ENCODE measurements at places on chromosomes 16 and 17.

DNA sequence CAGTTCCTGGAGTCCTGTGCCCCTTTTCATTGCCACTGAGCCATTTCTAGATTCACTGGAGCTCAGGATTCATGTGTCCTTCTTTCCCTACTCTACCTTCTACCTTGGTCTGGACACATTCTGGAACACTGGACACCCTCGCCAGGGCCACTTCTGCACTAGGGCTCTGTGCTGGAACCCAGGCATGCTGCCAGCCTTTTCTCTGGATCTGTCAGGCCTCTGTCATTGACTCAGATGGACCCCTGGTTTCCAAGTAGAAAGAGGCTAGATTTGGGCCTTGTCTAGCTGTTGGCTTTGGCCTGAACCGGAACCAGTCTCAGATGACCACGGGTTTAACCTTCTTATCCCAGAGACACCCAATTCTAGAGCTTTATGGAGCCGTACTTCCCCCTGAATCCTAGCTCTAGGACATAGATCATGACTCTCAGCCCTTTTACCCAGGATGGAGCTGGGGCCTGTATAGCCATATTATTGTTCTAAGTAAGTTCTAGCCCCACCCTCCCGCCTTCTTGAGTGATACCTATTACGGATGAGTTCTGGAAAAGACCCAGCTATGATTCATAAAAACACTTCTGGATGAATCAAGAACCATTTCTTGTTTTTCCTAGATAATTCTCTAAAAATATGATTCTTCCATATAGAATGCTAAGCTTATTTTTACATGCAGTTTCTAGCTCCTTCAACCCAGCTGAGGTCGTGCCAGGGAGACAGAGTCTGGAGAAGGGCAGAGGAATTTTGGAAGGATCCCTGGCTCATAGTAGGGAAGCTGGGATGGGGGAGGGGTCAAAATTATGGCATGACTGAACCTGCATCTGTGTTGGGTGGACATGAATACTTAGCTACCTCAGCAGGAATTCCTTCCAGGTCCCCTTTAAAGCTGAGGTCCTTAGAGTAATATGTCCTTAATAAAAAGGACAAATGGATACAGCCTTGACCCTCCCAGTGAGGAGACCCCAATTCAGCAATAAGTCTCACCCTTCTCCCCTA is 1.1 kb upstream of the CHRNB1 start:
- no peak for DNase-seq

DNA sequence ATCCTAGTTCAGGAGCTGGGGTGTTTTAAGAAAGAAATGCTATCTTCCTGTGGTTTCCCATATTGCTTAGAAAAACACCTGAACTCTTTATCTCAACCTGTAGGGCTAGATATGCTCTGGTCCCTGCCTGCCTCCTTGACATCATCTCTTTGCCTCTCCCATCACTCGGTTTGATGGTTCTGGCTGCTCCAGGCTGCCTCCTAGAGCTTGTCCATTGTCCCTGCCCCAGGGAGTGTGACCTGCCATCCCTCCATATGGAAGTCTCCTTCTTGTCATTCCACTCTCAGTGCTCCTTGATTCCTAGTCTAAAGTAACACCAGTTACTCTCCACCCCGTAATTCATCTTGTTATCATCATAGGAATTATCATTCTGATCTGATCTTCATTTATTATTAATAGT is 369.0 kb upstream of the EEF2KMT start:
- no peak for DNase-seq

DNA sequence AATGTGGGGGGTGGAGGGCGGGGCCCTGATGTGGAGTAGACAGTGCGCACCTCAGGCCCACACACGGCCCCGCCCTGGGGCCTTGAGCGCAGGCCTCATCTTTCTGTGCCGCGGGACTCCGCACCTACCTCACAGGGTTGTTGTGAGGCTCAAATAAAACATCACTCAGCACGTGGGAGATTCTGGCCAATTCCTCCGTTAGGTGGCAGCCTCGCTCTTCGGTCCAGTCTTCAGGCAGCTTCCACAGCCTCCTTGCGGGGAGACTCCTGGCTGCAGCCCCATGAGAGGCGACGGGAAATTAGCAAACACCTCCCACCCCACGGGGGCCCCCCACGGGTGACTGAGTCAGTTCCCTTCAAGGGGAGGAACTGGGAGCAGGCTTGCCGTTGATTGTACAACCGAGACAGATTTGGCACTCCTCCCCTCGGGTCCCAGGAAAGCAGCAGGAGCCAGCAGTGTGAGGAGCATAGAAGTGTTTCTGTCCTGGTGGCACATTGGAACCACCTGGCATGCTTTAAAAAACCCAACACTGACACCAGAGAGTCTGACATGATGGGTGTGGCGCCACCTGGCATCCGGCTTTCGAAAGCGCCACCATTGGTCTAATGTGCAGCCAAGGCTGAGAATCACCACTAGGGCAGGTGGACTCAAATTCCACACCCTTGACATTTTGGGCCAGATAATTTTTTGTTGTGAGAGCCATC is 7.6 kb downstream of the MRM1 start:
- peak; percentile 56 for DNase-seq

DNA sequence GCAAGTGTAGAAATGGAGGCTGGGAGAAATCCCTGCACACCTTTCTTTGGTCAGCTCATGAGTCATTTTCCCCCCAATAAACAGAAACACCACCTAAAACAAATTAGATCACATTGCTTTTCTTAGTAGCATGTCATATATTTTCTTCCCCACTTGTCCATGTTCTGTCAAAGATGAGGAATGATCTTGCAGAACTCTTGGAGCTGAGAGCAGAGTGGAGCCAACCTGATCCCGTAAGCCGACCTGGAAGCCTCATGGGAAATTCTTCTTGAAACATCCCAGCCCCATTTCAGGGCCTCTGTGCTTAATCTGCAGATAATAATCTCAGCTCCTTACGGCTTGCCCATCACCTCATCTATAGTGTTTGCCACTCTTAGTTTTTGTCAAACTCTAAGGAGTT is 284.6 kb upstream of the ELAC2 start:
- DNase-seq = no peak

GRCh38 chr17:61770752-61771533 is 92.4 kb downstream of the BRIP1 start:
- no peak for DNase-seq

DNA sequence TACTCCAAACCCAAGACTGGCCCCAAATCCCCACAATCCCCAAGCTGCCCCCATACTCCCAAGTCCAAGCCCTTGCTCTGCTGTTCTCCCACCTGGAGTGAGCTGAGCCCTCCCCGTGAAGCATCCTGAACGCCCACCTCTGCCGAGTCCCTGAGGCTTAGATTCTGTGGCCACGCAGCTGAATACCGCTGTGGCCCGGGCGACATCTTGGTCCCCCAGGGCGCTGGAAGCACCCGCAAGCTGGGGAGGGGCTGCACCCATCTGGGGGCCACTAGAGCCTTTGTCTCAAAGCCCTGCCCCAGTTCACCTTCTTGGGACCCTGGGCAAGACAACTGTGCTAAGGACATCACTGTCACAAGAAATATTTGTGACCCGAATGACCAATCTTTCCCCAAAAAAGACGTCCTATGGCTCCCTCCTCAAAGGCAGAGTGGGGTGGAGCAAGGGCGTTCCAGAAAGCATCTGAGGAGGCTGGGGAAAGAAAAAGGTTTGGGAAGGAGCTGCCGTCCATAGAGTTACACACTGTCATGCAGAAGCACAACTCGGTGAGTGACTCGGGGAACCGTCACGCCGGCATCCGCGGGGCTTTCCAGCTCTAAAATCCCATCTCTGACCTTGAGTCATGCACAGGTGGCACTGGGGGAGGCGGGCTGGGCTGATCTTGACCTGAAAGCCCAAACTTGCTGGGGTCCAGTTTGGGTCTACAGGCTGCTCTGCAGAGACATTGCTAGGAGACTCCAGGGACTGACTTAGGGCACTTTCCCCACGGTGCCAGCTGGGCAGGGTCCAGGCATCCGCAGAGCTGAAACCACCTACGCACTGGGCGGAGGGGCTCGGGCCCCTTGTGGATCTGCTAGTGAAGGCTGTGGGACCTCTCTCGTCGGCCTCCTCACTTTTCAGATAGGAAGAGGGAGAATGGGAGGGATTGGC is 6.6 kb downstream of the PTX4 start:
- DNase-seq = no peak

DNA sequence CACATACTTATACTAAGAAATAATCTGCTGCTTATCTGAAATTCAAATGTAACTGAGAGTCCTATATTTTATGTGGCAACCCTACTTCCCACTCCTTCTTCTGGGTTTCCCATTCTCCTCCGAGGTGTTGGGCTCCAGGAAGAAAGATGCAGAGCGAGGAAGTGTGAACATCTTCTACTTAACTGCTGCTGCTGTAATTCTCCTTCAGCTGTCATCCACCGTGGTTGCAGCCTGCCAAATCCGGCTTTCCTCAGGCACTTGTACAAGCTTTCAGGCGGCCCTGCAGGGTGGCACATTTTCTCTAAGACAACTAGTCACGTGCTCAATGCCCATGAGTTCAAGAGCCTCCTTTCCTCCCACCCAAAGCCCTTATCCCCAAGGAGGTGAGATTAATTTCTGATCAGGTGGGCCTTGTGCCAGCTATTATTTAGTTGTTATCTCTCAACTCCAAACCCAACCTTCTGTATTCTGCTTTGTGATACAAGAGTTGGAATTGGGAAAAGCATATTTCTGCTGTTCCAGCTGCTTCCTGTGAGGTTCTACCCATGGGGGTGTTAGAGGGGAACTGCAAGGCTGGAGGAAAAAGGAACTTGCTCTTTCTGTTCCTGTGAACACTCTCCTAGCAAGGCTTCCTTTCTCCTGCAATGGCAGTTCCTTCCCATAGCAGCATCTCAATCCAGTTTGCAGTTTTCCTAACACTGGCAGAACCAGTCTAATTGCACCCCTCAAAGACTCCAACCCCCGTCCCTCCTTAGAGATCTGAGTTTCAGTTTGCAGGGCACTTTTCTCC is 67.6 kb upstream of the RBBP6 start:
- no peak for DNase-seq

GRCh38 chr17:32903774-32904673 is 23.9 kb upstream of the TMEM98 start:
- no peak for DNase-seq

GRCh38 chr17:74087002-74087585 is 116.4 kb upstream of the RPL38 start:
- DNase-seq = no peak

GRCh38 chr17:45784741-45785479 is 790 bp downstream of the CRHR1 start:
- DNase-seq = peak; percentile 29

- DNase-seq = no peak
Observed at GRCh38 chr17:8649157-8650118, 18.9 kb upstream of the MYH10 start.

- DNase-seq = no peak
Observed at GRCh38 chr17:32746698-32747097, 130.2 kb downstream of the MYO1D start.

DNA sequence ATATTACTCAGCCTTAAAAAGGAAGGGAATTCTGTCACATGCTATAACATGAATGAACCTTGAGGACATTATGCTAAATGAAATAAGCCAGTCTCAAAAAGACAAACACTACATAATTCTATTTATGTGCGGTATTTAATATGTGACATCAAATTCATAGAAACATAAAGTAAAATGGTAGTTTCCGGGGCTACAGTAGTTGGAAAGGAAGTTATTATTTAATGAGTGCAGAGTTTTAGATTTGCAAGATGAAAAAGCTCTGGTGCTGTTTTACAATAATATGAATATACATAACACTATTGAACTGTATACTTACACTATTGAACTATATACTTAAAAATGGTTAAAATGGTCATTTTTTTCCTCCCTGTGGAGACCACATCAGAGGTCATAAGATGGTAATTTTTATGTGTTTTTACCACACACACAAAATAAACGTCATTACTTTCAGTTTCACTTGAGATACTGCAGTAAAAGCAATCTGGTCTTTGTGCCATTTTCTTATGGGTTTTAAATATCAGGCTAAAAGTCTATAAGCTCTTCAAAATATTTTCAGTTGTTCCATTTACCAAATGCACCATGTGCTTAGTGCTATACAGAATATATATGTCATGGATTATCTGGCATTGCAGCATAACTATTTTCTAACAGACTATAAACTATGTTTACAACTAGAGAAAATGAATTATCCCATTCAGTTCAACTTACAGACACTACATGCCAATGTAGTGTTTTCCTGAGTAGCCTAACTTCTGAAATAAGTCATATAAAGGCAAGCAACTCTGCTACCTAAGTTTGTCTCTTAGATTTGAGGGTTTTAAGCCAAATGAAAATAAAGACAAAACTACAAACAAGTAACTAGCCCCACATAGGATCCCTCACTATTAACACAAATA is 90.9 kb downstream of the SPAG9 start:
- DNase-seq = no peak

All from NCI-H1930 (cell line).